ENCODE measurements at places on chromosomes 7 and 10.
A peak's percentile ranks its signal among the peaks of the same experiment; 100 is the strongest.

DNA sequence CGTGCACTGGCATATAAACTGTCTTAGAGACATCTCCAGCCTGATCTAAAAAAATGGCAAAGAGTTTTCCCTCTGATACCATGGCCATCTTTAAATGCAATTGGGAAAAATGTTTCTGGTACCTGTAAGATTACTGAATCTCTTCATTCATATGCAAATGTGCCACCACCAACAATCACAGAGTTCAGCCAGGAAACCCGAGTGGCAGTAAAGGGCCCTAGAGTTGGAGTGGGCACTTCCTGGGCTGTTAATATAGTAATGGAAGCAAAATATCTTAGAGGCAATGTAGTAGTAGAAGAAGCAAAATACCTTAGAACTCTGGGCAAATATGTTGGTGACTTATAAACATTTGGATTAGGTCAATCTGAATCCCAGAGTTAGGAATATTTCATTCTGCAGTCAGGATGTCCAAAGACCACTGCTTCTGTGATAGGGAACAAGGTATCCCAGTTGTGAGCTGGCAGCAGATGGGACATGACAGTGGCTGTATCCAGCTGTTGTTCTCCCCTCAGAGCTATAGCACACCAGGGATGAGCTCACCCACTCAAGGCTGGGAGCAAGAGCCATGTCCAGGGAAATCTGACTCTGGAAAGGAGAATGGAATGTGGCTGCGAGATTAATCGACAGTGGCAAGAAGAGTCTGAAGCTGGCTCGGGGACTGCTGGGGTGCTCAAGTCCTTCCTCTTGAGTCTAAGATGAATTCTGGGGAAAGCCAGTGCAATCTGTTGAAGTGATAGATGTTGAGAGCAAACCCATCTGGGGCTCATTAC lies 332.1 kb downstream of the PHTF2 start:
- H3K4me3 ChIP-seq, result no peak overlapping the region
- H3K4me1 ChIP-seq, result no peaks in the 10 kb centered on the region
- H3K36me3 ChIP-seq, result no peaks in the 10 kb centered on the region
- H3K27ac ChIP-seq, result no peak overlapping the region

DNA sequence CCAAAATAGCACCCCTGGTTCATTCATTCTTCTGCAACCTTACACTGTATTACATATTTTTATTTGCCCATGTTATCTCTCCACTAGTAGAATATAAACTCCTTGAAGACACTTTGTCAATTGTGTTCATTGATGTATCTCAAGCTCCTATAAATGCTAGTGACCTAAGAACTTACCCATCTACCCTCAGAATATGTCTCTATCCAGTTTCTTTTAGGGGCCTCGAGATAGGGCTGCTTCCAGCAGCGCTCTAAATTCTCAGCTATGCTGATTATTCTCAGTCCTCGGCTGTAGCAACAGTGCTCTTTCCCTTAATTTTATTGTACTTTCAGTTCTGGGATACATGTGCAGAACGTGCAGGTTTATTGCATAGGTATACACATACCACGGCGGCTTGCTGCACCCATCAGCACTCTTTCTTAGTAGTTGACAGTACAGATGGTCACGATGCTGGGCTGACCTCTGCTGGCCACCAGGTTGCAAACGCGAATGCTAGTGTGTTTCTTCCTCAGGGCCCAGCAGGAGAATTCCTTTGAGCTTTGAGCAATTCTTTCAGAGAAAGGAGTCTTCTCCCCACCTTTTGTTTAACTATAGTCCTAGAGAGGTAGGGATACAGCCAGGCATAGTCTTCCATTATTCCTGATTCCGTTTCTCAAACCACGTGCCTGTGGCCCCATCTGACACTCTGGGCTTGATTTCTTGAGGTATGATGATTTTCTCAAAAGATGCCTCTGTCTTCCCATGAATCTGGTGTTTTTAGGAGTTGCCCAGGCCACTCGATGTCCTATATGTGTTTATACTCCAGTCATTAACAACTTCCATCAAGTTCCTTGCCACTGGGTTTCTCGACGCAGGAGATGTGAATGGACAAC lies 49.1 kb upstream of the CDC14C start:
- no peaks in the 10 kb centered on the region for H3K27me3 ChIP-seq
- H3K4me1 ChIP-seq, result no peaks in the 10 kb centered on the region
- H3K27ac ChIP-seq, result no peak overlapping the region
- H3K4me3 ChIP-seq, result no peak overlapping the region
- no peaks in the 10 kb centered on the region for H3K36me3 ChIP-seq

- H3K36me3 ChIP-seq, result peaks cover 27% of the 10 kb centered on the region
- DNase-seq, result no peak
- H3K4me3 ChIP-seq, result no peak overlapping the region
- H3K27ac ChIP-seq, result no peak overlapping the region
These were observed 25.6 kb downstream of the DNA2 start for GRCh38 chr10:68446179-68446578.

DNA sequence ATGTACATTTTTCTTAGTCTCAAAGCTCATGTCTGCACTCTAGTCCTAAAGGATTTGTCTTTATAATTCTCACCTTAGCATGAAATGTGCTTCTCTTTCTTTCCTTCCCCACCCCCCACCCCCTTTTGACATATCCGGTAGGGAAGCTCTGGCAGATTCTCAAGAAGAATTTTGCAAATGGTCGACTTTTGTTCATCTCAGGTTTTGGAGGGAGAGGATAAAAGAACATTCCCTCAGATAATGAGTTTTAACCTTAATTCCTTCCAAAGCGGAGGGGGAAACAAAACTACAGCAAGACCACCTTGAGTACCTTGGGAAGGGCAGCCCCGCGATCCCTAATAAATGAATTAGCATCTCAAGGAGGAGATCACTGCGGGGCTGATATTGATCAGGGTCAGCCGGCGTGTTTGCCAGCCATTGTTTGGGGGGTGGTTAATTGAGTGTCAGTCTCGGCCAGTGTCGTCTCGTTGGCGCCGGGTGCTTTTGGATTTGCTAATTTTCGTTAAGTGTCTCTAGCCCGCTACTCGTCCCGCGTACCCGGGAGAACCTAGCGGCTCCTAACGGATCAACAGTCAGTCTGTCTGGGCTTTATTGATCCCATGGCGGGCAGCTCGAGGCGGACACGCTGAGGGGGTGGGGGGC lies 874 bp upstream of the BAMBI start:
- H3K27ac ChIP-seq, result no peak overlapping the region
- no peaks in the 10 kb centered on the region for H3K36me3 ChIP-seq
- peaks cover 46% of the 10 kb centered on the region for H3K27me3 ChIP-seq

- peaks cover 2% of the 10 kb centered on the region for H3K4me1 ChIP-seq
- no peaks in the 10 kb centered on the region for H3K36me3 ChIP-seq
- peaks cover 3% of the 10 kb centered on the region for H3K27me3 ChIP-seq
- DNase-seq, result no peak
These were observed 10.6 kb upstream of the ZNF239 start for GRCh38 chr10:43585046-43585445.

DNA sequence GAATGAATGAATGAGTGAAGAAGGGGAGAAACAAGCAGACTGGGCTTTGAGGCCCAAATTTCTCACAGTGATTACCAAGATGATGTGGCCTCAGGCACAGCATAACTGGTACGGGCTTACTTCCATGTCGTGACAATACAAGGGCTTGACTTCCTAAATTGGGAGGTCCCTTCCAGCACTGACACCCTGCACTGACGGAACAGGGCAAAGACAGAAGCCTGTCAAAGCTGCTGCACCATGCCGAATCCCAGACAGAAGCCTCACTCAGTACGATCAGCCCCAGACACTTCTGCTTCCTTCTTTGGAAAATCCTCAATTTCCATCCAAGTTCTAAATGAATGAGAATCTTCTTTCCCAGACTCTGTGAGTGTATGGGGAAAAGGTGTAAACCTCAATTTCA lies 51.9 kb downstream of the GNA12 start:
- H3K4me1 ChIP-seq, result no peaks in the 10 kb centered on the region
- no peaks in the 10 kb centered on the region for H3K27me3 ChIP-seq
- H3K4me3 ChIP-seq, result no peak overlapping the region
- DNase-seq, result no peak

GRCh38 chr7:113464096-113464855 lies 345.9 kb upstream of the SMIM30 start:
- H3K27me3 ChIP-seq, result no peaks in the 10 kb centered on the region
- no peak overlapping the region for H3K27ac ChIP-seq
- H3K4me3 ChIP-seq, result no peak overlapping the region
- no peak for DNase-seq
- no peaks in the 10 kb centered on the region for H3K4me1 ChIP-seq

GRCh38 chr10:43198682-43199005 lies 60.4 kb downstream of the CSGALNACT2 start:
- H3K36me3 ChIP-seq, result no peaks in the 10 kb centered on the region
- H3K4me1 ChIP-seq, result peaks cover 4% of the 10 kb centered on the region
- no peak for DNase-seq
- no peaks in the 10 kb centered on the region for H3K27me3 ChIP-seq

- no peaks in the 10 kb centered on the region for H3K36me3 ChIP-seq
- H3K27me3 ChIP-seq, result peaks cover 8% of the 10 kb centered on the region
- H3K4me1 ChIP-seq, result peaks cover 10% of the 10 kb centered on the region
- H3K4me3 ChIP-seq, result peak overlapping the region; percentile 71
- no peak overlapping the region for H3K27ac ChIP-seq
These were observed 138.1 kb upstream of the CDCA7L start for GRCh38 chr7:22083704-22084240.

DNA sequence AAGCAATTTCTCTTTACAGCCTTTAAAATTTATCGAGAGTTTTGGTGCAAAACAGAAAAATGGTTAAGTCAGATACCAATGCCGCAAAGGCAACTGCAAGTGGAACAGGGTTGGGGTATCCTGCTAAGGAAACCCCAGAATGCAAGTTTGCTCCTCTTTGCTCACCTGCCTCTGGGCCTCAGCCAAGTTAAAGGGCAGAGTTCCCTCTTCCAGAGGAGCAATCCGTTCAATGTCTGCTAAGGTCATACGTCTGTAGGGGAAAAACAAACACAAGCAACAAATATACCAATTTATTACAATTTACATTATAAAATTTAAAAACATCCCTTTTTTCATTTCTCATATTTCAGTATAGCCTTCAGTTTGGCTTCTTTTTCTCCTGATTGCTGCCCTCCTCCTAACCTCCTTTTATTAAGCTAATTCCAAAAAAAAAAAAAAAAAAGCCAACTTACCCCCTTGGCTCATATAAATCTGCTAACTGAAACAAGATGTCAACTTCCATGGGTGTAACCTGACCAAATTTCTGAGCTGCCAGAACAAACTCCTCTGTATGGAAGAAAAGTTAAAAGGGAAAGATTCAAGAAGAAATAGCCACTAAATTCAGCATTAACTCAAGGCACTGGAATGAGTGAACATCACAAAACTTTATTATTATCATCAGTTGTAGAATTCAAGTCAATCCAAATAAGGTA lies 132.6 kb downstream of the SLC25A13 start:
- peaks cover 29% of the 10 kb centered on the region for H3K36me3 ChIP-seq
- no peak overlapping the region for H3K4me3 ChIP-seq
- H3K27ac ChIP-seq, result no peak overlapping the region
- H3K4me1 ChIP-seq, result peaks cover 4% of the 10 kb centered on the region

GRCh38 chr10:118754229-118754555 lies 578 bp downstream of the CACUL1 start:
- peaks cover 8% of the 10 kb centered on the region for H3K36me3 ChIP-seq
- no peaks in the 10 kb centered on the region for H3K27me3 ChIP-seq
- peak overlapping the region; percentile 91 for H3K4me3 ChIP-seq
- peak; percentile 67 for DNase-seq

GRCh38 chr7:5696346-5697110 lies 84.9 kb downstream of the RNF216 start:
- no peak overlapping the region for H3K4me3 ChIP-seq
- H3K36me3 ChIP-seq, result peaks cover 28% of the 10 kb centered on the region
- peak overlapping the region; percentile 96 for H3K27ac ChIP-seq

DNA sequence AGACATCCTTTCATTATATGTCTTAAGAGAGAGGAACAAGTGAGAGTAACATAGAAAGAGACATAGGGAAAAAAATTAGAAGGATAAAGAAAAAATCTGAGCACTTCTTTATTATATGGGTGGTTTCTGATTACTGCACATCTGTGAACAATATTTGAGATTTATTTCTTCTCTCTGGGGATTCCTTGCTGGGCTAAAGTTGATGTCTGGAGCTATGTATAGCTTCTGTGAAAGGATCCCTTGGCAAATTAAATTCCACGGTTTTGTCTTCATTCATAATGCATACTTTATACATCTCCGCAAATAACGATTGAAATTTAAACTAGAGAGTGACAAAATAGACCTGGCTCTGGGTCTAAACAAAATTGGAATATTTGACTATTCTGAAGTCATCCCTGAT lies 232.2 kb upstream of the CTBP2 start:
- no peaks in the 10 kb centered on the region for H3K36me3 ChIP-seq
- H3K27me3 ChIP-seq, result peaks cover 7% of the 10 kb centered on the region
- DNase-seq, result no peak
- no peaks in the 10 kb centered on the region for H3K4me1 ChIP-seq

DNA sequence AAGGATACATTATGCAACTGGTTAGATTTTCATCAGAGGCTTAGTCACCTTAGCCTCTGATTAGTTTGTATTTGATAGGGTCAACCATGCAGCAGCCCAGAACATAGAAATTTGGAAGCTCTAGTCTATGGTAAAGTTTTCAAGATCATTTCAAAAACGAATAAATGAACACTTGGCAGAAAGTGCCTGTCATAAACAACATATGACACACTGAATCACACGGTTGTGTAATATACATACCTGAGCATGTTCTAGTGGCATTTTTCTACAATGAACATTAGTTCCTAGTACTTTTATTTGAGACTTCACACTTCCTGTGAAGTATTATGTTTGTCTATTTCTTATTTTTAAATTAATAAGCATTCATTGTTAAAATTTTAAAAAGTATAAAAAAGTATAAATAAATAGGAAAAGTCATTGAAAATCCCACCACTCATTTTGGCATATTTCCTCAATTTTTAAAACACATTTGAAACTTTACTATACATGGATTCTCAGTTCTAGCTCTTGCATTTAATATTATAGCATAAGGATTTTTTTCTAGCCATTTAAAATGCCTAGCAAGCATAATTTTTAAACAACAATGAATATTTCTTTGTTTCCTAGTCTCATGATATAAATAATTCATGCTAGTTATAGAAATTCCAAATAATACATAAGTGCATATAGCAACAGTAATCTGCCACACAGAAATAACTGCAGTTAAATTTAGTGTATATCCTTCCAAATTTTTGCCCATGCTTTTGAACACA lies 25.7 kb upstream of the PRPS1L1 start:
- no peak for DNase-seq
- H3K36me3 ChIP-seq, result no peaks in the 10 kb centered on the region
- no peak overlapping the region for H3K4me3 ChIP-seq
- H3K27me3 ChIP-seq, result peaks cover 8% of the 10 kb centered on the region

GRCh38 chr7:35267411-35267810 lies 13.5 kb upstream of the TBX20 start:
- H3K27ac ChIP-seq, result no peak overlapping the region
- no peaks in the 10 kb centered on the region for H3K4me1 ChIP-seq
- no peaks in the 10 kb centered on the region for H3K36me3 ChIP-seq
- peaks cover 46% of the 10 kb centered on the region for H3K27me3 ChIP-seq
- no peak for DNase-seq
- no peak overlapping the region for H3K4me3 ChIP-seq

Measured in activated CD4-positive, alpha-beta T cell treated with anti-CD3 and anti-CD28 coated beads for 36 hours (primary cell).